ENCODE measurements at places on chromosomes 1 and 21.

DNA sequence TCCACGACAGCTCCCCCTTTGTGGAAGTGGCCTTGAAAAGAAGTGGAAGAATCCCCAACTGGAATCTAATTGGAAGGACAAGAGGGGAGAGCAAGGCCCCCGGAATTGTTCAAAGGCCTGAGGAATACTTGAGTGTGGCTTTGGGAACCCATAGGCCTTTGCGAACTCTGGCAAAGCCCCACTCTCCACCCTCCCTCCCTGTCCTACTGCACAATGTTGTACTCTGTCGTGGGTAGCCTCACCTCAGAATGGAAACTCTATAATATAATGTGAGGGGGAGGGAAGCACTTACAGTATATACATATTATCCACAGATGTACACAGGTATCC, 28.5 kb downstream of the PLPP3 start:
- DNase-seq = no peak

- DNase-seq = no peak
Observed at GRCh38 chr1:118077331-118078045, 107.5 kb downstream of the SPAG17 start.

DNA sequence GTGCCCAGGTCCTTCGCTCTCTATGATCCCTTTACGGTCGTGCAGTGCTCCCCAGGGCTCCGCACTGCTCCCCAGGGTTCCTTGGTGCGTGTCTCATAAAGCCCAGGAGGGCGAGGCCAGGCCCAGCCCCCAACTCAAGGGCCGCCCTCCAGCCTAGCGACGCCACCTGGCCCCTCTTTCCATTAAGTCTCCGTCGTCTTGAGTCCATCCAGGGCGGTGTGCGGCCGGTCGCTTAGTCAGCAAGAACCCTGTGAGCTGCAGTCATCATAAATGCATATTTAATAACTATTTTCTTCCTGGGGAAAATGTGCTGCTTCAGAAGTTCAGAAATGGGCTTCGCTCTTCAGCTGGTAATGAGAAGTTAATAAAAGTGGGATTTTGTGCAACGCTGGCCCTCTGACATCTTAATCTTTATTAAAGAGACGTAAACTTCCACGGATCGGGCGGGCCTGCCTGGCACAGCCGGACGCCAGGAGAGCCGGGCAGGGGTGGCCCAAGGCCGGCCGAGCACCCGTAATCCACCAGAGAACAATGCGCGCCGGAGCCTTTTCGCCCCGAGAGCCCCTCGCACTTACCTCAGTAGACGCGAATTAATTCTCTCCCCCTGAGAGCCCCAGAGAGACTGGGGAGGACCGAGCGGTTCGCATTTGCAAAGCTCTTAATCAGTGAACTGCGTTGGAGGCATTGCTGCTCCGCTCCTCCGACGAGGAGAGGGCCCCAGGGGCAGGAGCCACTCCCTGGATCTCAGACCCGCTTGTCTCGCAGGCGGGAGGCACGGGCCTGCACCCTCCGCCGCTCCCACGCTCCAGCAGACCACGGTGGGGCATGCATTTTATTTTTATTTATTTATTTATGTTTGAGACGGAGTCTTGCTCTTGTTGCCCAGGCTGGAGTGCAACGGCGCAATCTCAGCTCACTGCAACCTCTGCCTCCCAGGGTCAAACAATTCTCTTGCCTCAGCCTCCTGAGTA, 188.3 kb upstream of the ARHGEF16 start:
- no peak for DNase-seq

DNA sequence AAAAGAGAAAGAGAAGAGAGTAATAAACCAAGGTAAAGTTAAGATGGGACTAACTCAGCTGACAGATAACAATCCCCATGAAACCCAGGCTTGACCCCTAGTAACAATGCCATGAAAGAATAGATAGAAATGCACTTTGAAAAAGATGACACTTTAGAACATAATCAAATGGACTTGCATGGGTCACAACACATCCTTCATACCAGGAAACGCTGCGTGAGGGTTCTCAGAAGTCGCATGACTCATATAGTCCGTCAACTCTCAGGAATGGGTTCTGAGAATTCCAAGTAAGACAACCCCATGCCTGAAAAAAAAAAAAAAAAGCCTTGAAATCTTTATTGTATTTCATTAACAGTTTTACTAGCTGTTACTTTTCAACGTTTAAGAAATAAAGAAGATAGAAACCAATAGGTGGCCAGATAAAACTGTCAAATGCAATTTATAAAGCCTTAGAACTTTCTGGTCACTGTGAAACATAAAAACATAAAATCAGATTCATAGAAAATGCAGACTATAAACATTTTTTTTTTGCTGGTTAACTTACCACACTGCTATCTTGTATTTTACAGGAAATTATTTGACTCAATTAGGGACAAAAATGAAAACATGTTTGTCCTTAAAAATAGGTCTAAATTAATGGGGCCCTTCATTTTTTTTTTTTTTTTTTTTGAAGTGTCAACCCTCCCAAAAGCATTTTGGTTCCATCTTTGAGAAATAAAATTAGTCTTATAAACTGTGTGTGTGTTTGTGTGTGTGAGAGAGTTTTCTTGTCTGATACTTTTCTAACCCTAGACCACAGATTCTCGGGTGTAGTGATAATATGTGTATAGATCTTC, 202.1 kb downstream of the NCAM2 start:
- no peak for DNase-seq
